Activated T-cell treated with anti-CD3 and anti-CD28 coated beads, Interleukin-2, amount 50 U/mL, for 48 hours (primary cell): ENCODE measurements at places on chromosomes 2 and 18.

DNA sequence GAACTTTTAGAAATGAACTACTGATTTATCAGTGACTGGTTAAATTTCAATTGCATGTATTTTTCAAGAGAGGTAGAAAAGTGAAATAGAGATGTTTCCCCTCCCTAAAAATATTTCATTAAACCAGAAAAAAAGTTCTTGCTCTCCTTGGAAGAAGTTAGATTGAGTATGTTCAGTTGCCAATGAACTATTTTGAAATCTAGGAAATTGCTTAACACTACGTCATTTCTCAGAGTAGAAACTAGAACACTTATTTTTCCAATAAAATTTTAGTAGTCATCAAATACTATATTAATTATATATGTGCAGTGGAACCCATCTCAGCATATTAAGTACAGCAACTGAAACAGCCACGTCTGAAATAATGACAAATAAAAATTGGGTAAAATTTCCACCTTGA, 51.8 kb upstream of the STAT1 start:
- DNase-seq = no peak

- no peak for DNase-seq
These were observed 27.9 kb downstream of the COL3A1 start for GRCh38 chr2:189002079-189002478.

- DNase-seq = no peak
These were observed 67.7 kb upstream of the L3MBTL4 start for GRCh38 chr18:6482198-6482977.

- DNase-seq = no peak
These were observed 225.9 kb upstream of the SPRED2 start for GRCh38 chr2:65658266-65658665.

DNA sequence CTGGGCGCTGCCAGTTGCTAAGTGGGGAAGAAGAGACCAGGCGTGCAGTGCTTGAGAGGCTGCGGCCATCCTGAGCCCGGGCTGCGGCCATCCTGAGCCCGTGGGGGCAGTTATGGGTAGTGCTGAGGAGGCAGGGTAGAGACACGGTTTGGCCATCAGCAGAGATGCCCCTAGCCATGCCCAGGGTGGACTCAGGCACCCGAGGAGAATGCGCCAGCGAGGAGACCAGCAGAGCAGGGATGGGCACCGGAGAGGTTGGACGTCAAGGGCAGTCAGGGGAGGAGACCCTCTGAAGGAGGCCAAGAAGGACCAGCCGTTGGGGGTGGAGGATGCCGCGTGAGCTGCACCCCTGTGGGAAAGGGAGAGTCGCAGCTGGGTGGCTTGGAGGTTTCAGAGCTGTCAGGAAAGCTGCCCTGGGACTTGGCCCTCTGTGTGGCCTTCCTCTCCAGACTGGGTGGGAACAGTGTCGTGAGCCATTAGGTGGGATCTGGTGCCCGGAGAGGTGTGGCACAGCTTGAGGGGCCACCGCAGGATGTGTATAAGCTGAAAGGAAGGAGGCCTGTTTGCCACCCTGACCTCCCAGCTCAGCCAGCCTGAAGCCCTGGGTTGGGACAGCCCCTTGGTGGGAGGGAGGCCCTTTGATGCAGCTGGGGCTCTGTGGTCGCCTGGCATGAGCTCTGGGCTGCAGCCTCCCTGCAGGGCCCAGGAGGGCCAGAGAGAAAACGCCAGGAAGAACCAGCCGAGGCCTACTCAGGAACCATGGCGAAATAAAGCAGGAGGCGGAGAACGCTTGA, 56.0 kb downstream of the SH3BP4 start:
- DNase-seq = no peak

DNA sequence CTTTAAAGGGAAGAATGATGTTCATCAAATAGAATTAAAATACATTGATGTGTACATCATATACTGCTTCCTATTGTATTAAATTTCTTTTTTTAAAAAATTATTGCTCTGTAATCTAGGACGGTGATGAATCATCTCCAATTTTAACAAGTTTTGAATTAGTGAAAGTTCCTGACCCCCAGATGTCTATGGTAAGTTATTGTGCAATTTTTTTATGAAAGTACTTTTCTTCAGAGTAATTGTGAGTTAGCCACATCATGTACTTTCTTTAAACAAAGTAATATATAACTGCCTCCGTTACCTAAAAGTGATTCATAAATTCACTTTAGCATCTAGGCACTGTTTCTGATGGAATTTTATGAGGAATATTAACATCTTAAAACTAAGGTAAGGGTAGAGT, 38.1 kb downstream of the PIK3C3 start:
- DNase-seq = no peak

- DNase-seq = no peak
These were observed 220.0 kb downstream of the METTL4 start for GRCh38 chr18:2351126-2351850.

GRCh38 chr2:29113027-29113686, 2.1 kb upstream of the CLIP4 start:
- DNase-seq = no peak

DNA sequence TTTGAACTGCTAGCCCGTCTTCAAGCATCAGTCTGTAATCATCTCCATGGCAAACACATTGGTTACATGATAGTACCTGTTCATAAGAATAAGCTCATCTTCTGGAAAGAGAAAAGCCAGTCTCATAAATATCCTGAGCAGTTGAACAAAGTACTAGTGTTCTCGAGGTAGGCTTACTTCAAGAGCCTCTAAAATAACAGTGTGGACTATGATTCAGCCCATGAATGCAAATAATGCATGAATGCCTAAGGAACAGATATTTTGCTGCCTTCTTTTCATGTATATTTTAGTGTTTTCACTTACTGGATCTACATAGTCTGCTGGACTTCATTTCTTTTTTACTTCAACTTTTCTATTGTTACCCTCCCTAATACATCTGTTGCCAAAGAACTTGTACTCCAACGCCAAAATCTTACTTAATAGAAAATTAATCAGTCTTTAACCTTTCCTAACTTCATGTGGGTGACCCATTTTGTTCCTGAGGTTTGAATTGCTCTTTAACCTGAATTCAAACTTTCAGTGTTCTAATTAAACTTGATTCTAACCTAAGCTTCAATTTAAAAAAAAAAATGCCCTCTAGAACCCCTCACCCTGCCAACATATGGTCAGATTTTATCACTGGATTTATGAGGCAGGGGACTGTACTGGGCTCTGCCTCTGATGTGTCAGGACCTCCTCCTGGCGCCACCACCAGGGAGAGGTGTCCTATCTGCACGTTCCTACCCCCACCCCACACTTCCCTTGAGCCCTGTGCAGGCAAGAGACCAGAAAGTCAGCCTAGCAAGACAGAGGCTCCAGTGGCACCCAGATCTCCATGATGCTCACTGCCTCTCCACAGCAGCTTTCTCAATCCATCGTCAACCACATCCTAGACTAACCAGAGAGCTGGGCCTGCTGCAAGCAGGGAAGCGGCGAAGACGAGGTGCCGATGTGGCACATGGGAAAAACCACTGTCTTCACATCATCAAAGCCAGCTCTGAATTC, 264.7 kb upstream of the ID2 start:
- DNase-seq = peak; percentile 8

DNA sequence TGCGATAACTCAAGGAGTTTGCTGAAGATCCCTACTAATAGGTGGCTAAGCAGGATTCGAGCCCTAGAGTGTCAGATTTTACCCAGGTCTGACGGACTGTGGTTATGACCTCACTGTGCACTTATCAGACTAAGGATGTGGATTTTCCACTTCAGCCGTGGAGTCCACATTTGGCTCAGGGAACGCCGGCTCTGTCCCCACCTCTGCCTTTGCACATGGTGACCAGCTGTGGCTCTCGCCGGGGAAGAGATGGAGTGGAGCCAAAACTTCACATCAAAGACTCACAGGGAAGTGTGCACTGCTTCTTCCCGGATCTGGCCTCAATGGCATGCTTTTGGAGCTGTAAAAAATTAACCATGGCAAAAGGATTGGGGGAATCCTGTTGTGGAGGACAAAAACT, 249.3 kb upstream of the APCDD1 start:
- DNase-seq = no peak

- no peak for DNase-seq
These were observed 88.4 kb upstream of the TMEM247 start for GRCh38 chr2:46390901-46391395.

- DNase-seq = no peak
These were observed 617.3 kb downstream of the KCNJ3 start for GRCh38 chr2:155315768-155316167.
